ENCODE measurements at places on chromosomes 7 and 10.

- DNase-seq: no peak
These were observed 269.4 kb downstream of the DNAJB9 start for GRCh38 chr7:108839076-108839475.

- DNase-seq: no peak
These were observed 29.3 kb downstream of the KCNH2 start for GRCh38 chr7:150948791-150949251.

DNA sequence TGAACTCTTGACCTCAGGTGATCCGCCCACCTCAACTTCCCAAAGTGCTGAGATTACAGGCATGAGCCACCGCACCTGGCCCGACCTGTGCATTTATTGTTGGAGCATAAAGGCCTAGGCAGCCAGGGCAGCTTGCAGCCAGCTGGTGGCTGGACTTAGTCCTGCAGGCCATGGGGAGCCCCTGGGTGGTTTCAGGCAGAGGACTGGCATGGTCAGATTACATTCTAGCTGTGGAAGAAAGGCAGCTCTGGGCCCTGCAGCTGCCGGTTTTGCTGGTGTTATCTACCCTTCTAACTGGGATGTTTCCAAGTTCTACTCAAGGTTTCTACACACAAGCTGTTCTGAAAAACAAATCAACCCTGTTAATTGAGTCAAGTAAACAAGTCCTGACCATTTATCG, 22.7 kb upstream of the MKRN1 start:
- no peak for DNase-seq

- DNase-seq: no peak
These were observed 176.4 kb downstream of the PTPN20 start for GRCh38 chr10:47087667-47088066.

- DNase-seq: no peak
These were observed 149.3 kb upstream of the NRP1 start for GRCh38 chr10:33483816-33484190.

DNA sequence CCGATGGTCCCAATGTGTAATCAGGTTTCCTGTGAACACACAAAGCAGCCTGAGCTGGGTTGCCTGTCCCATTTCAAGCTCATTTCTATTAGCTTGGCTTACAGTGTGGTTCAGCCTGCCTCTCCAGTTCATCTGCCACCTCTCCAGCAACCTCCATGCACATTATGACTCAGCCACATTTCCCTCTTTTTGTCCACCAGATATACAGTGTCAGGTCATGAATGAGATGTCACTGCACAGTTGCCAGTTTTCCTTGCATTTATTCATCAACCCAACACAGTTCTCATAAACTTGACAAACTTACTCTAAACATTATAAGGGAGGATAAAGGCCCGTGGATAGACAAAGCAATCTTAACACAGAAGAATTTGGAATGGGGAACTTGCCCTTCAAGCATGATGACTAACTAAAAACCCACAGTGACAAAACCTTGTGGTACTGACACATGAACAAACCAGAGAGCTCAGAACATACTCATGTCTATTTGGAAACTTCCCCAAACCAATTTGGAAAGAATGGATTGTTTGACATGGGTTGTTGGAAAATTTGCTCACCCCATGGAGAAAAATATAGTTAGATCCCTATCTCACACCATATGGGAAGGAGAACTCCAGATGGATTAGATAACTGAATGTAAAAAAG, 2.5 kb upstream of the CFAP58 start:
- DNase-seq: no peak

GRCh38 chr10:128052696-128053095, 73.5 kb downstream of the MKI67 start:
- DNase-seq: no peak

DNA sequence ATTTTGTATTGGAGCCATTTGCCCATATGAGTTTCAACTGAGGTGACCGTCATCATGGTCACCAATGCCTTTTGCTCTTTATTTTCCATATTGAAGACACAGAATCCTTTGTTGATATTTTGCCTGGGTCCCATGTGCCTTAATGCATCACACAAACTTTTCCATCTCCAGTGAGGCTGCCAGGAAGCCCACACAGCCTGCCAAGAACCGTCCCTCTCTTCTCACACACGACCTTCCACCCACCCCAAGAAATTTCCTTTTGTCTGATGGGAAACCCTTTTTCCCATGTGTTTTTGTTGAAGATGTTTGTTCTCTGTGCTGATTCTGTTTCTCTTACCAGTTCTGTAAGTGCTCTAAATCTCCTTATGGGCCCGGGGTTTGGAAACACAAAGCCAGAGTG, 168.9 kb downstream of the CSTF2T start:
- no peak for DNase-seq

GRCh38 chr10:97519342-97519741, 20.6 kb downstream of the UBTD1 start:
- no peak for DNase-seq

DNA sequence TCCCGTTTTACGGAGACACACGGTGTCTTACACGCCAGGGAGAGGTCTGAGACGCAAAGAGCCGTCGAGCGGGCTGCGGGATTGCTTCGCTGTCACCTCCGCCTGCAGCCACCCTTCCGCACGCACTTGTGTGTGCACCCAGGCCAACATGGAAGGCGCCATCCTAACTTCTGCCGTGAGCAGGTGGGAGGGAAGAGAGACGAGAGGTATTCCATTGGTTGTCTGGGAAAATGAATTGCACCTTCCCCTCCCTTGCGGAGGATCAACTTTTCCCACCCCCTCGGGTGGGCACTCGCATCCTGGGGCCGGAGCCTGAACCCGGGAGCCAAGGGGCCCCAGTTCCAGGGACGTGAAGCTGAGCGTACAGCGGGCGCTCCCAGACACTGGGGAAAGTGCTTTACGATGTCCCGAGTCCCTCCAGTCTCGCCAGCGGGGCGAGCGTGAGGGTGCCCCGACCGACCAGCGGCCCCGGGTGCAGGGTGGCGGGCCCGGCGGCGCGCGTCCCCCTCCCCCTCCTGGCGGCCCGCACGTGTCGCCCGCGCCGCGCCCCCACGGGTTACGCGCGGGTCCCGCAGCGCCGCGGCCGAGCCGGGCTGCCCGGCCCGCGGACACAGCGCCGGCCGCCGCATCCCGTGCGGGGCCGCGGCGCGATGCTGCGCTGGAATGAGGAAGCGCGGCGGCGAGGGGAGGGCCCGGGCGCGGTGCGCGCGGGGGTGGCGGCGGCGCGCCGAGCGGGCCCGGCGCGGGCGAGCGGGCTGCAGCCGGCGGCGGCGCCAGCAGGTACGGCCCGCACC, 984 bp upstream of the IKZF1 start:
- DNase-seq: no peak

DNA sequence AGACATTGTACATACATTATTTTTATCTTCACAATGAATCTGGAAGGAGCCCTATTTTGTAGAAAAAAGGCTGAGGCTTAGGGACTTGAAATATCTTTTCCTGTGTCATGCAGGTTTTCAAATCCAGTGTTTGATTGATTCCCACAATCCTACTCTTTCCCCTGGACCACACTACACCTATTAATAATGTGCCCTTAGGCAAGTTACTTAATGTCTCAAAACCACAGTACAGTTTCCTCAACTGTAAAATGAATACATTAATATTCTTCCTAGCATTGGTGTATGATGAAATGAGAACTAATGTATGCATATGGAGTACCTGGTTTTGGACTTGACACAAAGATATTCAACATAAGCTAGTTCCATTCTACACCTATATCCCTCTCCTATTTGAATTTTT, 313.3 kb upstream of the SP8 start:
- no peak for DNase-seq

DNA sequence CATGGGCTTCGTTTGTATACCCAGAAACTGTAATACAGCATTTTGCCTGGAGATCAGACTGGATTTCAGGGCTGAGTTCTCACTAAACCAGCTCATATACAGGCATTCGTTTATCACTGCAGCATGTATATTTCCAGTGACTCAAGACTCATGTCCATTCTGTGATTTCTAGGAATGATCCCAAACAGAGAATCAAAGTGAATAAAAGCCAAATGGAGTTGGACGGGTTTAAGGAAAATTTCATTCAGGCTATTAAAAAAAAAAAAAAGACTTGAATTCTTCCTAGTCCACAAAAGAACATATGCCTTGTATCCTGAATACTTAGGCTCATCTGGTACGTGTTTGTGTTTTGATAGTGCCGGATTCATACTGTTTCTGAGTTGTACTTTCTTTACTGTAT, 46.8 kb downstream of the TET1 start:
- DNase-seq: no peak
